ENCODE measurements at places on chromosomes 1 and 21.

DNA sequence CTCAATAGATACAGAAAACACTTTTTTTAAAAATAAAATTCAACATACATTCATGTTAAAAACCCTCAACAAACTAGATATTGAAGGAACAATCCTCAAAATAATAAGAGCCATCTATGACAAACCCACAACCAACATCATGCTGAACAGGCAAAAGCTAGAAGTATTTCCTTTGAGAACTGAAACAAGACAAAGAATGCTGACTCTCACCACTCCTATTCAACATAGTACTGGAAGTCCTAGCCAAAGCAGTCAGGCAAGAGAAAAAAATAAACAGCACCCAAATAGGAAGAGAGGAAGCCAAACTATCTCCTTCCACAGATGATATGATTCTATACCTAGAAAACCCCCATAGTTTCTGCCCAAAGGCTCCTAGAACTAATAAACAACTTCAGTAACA, 46.2 kb upstream of the IVNS1ABP start:
- DNase-seq, result no peak

DNA sequence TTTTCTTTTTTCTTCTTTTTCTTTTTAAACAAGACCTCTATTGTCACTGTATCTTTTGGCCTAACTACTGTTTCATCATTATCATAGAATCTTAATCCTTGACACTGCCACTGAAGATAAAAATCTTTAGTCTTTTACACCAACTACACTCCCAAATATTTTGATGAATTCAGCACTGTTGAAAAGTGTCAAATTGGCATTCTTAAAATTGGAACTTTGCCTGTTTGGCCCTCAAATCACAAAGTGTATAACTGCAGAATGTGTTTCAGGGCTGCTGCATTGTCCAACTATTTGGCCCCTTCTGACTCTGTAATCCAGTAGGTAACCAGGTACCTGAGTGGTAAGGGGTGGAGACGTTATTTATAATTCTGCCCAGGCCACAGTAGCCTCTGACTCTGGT, 34.3 kb downstream of the ACTN2 start:
- DNase-seq, result no peak

DNA sequence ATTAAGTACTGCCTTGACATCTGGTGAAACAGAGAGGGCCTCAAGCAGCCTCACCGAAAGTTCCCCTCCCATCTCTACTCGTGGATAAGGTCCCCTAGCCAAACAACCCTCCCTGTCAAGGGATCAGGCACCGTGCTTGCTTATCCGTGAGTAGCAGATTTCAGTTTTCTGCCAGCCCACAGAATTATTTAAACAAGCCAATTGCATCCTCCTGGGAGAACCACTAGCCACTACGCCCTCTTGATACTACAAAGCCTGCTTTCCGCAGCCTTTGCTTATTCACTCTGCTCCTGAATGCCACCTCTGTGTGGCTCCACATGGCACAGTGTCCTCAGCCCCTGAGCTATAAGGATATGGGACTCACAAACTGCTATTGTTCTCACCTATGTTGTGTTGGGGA, 5.9 kb upstream of the TFF2 start:
- DNase-seq, result no peak

GRCh38 chr1:192159781-192160180, 1.5 kb downstream of the RGS18 start:
- DNase-seq, result no peak

- no peak for DNase-seq
These were observed 62.2 kb downstream of the GORAB start for GRCh38 chr1:170594066-170594626.
